Epithelial cell of esophagus (primary cell): ENCODE measurements at places on chromosomes 13 and 19.

GRCh38 chr13:60990032-60990733 is 425.5 kb downstream of the PCDH20 start:
- peak; percentile 78 for DNase-seq

- peak; percentile 96 for DNase-seq
Measured at GRCh38 chr19:16067205-16067938, 8.9 kb upstream of the TPM4 start.

- DNase-seq: no peak
Measured at GRCh38 chr19:35898499-35898809, 1.9 kb downstream of the NFKBID start.

GRCh38 chr13:104355041-104355670 is 1288.9 kb upstream of the SLC10A2 start:
- DNase-seq: no peak

DNA sequence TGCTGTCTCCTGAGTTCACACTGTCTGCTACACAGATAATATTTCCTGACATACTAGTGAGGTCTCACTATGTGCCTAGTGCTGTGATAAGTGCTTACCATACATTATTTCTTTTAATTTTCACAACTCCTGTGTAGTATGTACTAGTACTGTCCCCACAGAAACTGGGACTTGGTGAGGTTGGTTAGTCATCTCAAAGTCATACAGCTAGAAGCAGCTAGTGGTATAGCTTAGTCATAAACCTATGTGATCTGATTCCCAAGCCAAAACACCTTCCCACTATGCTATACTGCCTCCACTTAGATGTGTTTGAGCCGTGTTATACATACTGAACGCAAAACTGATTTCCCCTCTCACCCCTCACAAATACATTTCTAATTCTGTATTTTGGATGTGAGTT is 10.5 kb downstream of the MTMR6 start:
- peak; percentile 74 for DNase-seq

GRCh38 chr13:31774186-31774750 is 34.9 kb downstream of the RXFP2 start:
- peak; percentile 2 for DNase-seq

GRCh38 chr19:48418317-48419064 is 25.0 kb downstream of the GRIN2D start:
- DNase-seq: no peak

- no peak for DNase-seq
Measured at GRCh38 chr19:21423057-21424041, 26.4 kb downstream of the ZNF493 start.

GRCh38 chr13:107835339-107836018 is 379.9 kb downstream of the LIG4 start:
- no peak for DNase-seq

GRCh38 chr19:35596366-35596999 is 10.5 kb downstream of the PMIS2 start:
- DNase-seq: no peak

DNA sequence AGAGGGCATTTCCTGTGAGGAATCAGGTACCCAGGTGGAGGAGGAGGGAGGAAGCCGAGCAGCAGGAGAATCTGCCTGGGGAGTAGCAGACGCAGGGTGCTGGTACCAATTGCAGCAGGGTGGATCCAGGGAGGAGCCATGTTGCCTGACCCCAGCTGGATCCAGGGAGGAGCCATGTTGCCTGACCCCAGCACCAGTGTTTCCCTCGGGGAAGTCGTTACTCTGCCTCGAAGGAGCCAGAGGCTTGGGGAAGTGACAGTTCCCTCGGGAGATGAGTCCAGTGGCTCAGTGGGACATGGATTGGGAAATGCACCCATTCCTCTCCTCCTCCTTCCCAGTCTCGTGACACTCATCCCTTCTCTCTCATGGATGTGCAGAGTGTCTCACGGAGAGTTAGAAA is 31.5 kb downstream of the LAIR2 start:
- no peak for DNase-seq

DNA sequence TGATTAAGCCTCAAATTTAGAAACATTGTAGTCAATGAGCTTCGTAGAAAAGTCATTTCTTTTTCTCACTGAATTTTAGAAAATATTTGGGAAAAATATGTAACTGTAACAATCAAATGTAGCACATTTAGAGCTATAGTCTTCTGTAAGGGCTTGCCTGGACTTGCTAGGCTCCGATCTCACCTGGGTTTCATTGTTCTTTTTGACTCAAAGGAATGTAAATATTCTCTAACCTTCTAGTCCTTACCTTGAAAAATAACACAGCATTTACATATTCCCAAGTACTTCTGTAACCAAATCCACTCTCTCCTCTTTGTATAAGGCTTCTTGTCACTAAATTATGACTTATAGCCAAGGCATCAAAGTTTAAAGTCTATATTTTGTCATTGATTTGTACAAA is 2.9 kb upstream of the UFM1 start:
- DNase-seq: peak; percentile 73

DNA sequence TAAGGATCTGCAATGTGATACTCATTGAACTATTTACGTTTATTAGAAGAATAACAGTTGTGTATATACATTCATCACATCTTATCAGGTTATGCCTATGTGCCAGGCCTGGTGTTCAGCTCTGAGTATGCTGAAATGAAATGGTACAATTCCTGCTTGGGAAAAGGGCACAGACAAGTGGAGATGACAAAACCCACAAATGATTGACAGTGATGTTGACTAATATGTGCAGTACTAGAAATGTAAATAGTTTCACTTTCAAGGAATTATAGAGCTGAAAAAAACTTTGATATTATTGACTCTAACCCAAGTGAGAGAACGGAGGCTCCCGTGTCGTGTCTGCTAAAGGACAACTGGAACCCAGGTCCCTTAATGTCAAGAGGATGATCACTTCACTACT is 386.8 kb upstream of the DACH1 start:
- DNase-seq: peak; percentile 19

DNA sequence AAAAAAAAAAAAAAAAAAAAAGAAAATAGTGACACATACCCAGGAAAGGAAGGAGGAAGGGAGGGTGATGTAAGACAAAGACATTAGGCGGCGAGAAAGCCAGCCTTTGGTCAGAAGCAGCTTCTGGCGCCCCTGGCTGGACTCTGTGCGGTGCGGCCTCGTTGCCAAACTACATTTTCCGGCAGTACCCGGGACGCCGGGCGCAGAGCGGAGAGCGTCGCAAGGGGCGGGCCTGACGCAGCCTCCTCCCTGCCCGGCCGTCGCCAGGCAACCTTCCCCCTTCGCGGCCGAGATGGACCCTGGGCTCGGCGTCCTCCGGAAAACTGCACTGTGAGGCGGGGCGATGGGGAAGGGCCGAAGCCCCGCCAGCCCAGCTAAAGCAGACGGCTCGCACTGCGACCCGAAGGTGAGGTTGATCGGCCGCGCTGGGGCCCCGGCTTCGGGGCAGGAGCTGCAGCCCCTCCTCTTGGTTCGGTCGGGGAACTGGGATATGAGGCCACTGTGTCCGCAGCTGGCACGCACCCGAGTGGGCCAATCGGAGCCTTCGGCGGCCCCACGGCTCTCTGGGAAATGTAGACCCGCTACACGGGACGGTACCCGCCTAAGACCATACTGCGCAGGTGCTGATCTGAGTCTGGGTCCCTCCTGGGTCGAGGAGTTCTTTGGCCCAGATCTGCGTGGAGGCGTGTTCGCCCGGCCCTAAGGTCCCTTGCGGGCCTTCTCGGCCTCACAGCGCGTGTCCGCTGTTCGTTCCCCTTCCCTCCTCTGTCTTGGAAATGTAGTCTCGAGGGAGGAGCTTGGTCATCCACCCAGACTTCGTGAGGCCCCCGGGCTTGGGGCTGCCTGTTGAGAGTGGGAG is 2.3 kb upstream of the MZF1 start:
- DNase-seq: peak; percentile 91

DNA sequence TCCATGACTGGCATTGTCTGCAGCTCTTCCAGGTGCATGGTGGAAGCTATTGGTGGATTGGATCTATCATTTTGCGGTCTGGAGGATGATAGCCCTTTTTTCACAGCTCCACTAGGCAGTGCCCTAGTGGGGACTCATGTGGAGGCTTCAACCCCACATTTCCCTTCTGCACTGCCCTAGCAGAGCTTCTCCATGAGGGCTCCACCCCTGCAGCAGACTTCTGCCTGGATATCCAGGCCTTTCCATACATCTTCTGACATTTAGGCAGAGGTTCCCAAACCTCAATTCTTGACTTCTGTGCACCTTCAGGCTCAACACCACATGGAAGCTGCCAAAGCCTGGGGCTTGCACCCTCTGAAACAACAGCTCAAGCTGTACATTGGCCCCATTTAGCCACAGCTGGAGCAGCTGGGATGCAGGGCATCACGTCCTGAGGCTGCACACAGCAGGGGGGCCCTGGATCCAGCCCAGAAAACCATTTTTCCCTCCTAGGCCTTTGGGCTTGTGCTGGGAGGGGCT is 800.2 kb upstream of the MIR17HG start:
- no peak for DNase-seq

DNA sequence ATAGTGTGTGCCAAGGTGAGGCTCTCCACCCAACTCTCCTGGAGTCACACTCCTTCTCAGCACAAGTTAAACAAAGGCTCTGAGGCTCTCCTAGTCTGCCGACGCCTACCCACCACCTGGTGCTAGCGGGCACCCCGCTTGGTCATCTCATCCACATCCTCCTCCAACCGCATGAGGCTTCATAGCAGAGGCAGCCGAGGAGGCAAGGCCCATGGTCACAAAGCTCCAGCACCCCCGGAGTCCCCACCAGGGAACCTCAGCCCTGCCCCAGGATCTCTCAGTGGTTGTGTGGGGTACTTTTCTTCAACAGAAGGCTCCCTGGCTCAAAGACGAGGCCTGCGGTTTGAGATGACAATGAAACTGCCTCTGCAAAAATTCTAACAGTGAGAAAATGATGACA is 43.0 kb downstream of the STK24 start:
- no peak for DNase-seq

- DNase-seq: no peak
Measured at GRCh38 chr13:110131424-110131823, 175.5 kb downstream of the COL4A1 start.

DNA sequence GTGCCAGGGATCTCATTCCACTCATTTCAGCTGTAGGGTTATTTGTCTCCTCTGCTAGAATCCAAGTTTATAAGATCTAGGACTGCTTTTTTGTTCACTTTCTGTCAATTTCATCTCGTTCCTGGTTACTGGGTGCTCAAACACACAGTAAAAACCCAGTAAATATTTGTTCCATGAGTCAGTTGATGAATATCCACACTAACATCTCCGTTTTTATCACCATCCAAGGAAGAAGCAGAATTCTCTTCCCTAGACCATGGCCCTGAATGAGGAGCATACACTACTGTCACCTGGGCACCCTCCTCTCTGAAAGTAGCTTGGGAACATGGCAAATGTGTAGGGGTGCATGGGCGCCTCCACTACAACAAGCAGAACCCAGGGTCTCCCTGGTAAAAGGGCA is 390.8 kb downstream of the FOXO1 start:
- peak; percentile 27 for DNase-seq

GRCh38 chr19:23263870-23264590 is 13.8 kb upstream of the ZNF724 start:
- peak; percentile 67 for DNase-seq

GRCh38 chr19:42216653-42217519 is 591 bp downstream of the DEDD2 start:
- peak; percentile 48 for DNase-seq

GRCh38 chr19:38251564-38252051 is 4.6 kb downstream of the PPP1R14A start:
- peak; percentile 78 for DNase-seq

DNA sequence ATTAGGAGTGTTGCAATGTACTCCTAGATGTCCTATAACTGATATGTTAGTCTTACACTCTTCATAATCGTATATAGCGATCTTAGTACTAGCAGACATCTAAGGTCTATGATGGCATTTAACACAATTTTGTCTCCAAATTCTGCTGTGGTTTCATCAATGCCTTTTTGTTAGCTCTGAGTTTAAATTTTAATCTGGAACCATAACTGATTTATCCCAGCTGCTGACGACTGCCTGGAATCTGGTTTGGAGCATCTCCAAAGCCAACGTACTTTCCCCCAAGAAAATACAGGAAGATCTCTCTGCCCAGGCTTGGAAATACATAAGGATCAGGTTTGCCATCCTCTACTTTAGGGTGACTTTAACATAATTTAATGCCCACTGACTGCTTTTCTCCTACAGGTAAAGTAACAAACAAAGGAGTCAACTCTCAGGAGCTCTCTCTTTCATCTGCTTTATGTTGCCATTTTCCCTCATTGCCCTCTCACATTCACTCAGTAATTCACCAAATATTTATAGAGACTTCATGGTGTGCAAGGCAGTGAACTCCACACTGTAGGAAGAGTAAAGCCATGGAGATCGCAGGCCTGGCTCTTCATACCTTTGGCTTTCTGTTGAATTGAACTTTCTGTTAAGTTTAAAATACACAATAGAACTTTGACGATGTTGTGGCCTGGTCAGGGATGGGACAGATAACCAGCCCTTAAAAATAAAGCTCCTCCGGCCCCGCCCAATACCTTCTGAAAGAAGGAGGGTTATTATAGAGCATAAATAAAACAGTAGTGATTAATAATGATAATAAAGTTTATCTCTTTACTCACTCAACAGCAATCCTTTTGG is 23.3 kb upstream of the SPART start:
- no peak for DNase-seq

DNA sequence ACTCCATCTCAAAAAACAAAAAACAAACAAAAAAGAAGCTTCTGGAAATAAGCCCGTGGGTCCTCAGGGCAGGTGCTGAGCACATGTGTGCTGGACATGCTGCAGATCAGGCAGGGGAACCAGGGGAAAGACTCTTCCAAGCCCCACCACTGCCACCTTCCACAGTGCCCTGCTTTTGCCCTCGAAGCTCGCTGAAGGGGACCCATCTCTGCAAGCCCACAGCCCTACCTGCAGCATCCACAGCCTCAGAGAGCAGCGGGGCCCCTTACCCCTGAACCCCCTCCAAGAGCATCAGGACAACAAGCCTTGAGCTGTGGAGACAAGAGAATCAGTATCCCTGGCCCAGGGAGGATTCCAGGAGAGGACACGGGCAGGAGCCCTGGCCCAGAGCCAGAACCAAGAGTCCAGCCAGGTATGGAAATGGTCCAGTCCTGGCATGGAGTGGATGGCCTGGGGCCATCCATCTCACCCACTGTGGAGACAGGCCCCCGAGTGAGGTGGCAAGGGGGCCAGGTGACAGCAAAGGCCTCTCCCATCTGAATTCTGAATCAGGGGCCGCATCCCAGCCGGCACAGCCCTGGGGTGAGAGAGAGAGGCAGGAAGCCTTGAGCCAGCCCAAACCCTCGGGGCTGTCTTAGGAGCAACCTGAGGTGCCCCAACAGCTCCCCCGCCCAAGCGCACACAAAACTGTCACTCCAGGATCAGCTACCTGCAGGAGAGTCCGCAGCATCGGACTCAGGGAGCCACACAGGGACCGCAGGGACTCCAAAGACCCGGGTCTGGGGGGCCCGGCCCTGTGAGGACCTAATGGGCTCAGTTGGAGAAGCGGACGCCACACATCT is 51.8 kb upstream of the TPM4 start:
- no peak for DNase-seq

DNA sequence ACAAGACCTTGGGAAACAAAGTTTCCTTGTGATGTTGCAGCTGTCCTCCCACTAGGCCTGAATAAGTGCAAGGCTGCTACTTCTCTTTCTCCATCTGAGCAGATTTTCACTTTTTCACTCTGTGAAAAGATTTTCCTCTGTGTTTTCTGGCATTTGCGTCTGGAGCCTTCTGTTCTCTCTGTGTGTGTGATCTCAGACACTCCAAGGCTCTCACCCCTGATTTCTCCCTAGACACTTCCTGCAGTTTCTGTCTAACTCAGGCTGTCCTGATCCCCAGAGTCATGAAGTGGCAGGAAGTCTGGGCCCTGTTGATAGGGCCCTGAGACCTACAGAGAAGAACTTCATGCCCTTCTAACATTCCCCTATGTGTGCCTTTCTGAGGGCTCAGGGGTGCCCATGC is 37.2 kb downstream of the SIGLEC7 start:
- no peak for DNase-seq
